NCI-H446 (cell line): ENCODE measurements at places on chromosomes 1 and 21.

- DNase-seq, result no peak
These were observed 279.1 kb downstream of the PCP4 start for GRCh38 chr21:40146216-40146837.

DNA sequence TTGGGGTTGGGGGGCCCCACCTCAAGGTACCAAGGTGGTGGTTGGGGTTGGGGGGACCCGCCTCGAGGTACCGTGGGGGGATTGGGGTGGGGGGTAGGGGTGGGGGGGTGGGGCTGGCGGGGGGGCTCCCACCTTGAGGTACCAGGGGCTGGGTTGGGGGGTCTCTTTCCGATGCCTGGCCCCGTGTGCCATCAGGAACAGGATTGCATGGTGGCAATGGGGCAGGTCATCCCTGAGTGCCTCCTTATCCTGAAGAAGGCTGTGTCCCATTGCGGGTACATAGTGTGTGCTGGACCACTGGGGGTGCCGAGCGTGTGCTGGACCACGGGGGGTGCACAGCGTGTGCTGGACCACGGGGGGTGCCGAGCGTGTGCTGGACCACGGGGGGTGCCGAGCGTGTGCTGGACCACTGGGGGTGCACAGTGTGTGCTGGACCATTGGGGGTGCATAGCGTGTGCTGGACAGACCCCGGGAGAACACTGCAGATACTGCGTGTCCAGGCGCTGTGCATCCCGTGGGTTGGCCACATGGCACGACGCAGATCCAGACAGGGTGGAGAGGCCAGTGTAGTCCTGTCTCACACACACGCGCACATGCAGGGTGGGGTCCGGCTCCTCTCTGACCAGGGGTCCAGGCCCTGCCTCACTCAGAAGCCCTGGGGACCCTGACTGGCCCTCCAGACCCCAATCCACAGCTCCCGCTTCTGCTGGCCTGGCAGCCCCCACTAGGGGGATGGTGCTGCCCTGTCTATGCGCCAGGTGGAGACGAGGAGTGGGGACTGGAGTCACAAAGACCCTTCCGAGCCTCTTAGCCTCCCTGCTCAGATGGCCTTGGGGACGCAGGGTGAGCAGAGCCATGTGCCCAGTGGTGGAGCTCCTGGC, 4.2 kb downstream of the SCNN1D start:
- DNase-seq, result no peak

DNA sequence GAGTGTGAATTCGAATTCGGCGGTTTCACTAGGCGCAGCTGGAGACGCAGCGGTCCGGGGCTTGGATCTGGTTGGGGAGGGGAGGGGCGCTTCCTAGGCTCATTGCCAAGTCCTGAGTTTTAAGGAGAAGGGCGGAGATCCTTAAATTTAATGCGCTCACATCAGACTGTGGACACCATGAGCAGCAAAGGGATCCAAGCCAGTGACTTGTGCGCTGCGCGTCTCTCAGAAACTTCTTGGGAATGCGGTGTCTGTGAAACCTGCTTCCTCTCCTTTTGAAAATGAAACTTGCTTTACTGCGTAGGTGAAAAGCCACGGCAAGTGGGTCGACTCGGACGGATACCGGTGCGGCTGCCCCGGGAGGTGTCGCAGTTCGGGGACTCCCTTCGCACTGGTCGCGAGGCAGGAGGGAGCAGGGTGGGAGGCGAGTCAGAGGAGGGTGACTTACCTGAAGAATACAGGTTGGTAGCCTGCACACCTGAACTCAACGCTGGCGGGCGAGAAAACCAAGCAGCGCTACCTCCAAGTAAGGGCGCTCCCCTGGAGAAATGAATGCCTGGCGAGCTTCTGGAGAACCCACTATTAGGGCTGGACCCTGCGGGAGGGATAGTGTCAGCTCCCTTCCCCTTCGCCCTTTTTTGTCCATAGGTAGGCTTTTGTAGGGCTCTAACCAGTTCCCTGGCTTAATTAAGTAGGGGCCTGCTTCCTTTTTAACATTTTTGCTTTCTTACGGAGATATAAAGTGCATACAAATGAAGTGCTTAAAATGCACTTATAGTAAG, 992 bp downstream of the TENT5C start:
- DNase-seq, result no peak

- DNase-seq, result no peak
These were observed 25.6 kb upstream of the PTBP2 start for GRCh38 chr1:96695954-96696353.

DNA sequence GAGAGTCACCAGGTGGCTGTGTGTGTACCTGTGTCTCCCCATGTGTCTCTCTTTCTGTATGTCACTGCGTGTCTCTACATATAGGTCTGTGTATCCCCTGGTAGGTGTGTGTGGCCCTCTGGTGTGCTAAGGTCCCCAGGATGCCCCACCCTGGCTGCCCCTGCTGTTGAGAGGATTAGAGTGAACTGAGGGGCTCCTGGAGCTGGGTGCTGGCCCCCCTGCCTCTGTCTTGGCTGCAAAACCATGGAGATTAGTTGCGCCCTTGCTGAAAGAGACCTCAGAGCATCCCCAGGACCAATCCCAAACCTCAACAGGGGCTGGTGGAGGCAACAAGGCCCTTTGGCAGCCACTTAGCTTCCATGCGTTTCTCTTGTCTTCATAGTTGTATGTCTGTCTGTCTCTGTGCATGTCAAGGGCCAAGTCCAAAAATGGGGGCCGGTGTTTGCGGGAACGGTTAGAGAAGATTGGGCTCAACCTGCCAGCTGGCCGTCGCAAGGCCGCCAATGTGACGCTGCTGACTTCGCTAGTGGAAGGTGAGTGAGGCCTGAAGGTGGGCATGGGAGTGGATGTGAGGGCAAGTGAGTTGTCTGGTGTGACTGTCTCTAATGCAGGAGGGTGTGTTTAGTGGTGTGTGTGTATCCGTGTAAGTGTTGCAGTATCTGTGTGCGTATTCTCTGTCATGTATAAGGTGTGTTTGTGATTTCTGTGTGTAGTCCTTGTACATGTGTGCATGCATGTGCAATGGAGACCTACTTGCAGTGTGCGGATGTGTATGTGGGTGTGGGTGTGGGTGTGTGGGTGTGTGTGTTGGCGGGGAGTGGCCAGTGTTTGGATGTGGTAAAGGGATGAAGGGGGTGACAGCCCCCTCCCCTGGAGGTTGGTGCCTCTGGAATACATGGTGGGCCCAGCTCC, 16.7 kb downstream of the TFAP2E start:
- no peak for DNase-seq

DNA sequence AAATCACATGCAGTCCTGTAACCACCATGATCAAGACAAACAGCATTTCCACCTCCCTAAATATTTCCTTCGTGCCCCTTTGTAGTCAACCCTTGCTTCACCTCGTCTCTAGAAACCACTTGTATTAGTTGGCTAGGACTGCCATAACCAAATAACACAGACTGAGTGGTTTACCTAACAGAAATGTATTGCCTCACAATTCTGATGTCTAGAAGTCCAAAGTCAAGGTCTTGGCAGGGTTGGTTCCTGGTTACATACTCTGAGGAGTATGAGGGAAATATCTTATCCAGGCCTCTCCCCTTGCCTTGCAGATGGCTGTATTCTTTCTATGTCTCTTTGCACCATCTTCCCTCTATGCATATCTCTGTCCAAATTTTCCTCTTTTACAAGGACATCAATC, 23.3 kb upstream of the FRRS1 start:
- no peak for DNase-seq
